ENCODE measurements at places on chromosomes 3 and 15. TPM values are rescaled to one million over a fixed set of nuclear protein-coding genes. Genes with fewer than 3 reads are reported as not detected.

Gene GDPGP1
- polyA plus RNA-seq = 2.6 TPM

Gene SPSB4
- polyA plus RNA-seq = not detected

Gene PLA2G4D
- 0.35 TPM for polyA plus RNA-seq

Gene ZPLD1
- not detected for polyA plus RNA-seq

Gene TGM4
- not detected for polyA plus RNA-seq

Gene FNDC3B
- 12.5 TPM for polyA plus RNA-seq

Gene MAP1A
- 27.2 TPM for polyA plus RNA-seq

Gene ACTRT3
- 1.5 TPM for polyA plus RNA-seq

Gene EHHADH
- polyA plus RNA-seq = 3.1 TPM

Gene EXD1
- 0.78 TPM for polyA plus RNA-seq

Gene VGLL3
- polyA plus RNA-seq = 0.22 TPM

Gene TRIM42
- polyA plus RNA-seq = not detected

Gene CNTN6
- polyA plus RNA-seq = 47.8 TPM

Gene NR2E3
- 1.5 TPM for polyA plus RNA-seq

Gene PRKCD
- polyA plus RNA-seq = 25.2 TPM

Gene ARGFX
- not detected for polyA plus RNA-seq

Gene PAQR9
- 5.6 TPM for polyA plus RNA-seq

Gene SLC7A14
- 6.4 TPM for polyA plus RNA-seq

Gene CPLX3
- 2.4 TPM for polyA plus RNA-seq

Gene GOLGA8J
- polyA plus RNA-seq = not detected

Gene DYNLT2B
- 88.8 TPM for polyA plus RNA-seq

Gene FAM227B
- 2.7 TPM for polyA plus RNA-seq

Gene SMAD6
- polyA plus RNA-seq = not detected

Gene FAM107A
- 13.8 TPM for polyA plus RNA-seq

Gene ITPKA
- 44.5 TPM for polyA plus RNA-seq

Gene HTR3E
- not detected for polyA plus RNA-seq

Gene SECISBP2L
- polyA plus RNA-seq = 184 TPM

All from Purkinje cell (primary cell).